ENCODE measurements at places on chromosomes 4 and X. TPM values are rescaled to one million over a fixed set of nuclear protein-coding genes. Genes with fewer than 3 reads are reported as not detected.

The SPANXD gene
- not detected for total RNA-seq

The AMTN gene
- not detected for total RNA-seq

The PLAC8 gene
- total RNA-seq = 16.9 TPM

The PAK3 gene
- total RNA-seq = 1.3 TPM

The LONRF3 gene
- total RNA-seq = 4.5 TPM

The NSUN7 gene
- total RNA-seq = 0.10 TPM

The FATE1 gene
- not detected for total RNA-seq

- DNase-seq = peak; percentile 87
Observed at GRCh38 chr4:75939890-75940691, 722 bp downstream of the NAAA start.

DNA sequence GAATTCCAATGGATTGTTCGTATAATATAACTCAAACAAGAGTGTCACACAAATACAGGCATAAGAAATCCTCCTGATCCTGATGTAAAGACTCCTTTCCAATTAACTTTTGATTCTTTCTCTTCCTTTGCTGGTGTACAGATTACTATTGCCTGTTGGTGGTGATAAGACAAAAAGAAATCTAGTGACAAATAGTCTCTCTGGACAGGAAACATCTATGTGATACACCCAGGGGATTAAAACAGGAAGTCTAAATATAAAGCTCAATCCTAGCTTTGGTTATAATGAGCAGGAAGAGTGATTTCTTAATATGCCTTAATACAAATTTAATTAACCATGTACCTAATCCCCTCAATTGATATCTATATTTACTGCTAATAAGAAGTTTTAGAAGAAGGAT lies 45.1 kb downstream of the ARHGEF6 start:
- no peak for DNase-seq

DNA sequence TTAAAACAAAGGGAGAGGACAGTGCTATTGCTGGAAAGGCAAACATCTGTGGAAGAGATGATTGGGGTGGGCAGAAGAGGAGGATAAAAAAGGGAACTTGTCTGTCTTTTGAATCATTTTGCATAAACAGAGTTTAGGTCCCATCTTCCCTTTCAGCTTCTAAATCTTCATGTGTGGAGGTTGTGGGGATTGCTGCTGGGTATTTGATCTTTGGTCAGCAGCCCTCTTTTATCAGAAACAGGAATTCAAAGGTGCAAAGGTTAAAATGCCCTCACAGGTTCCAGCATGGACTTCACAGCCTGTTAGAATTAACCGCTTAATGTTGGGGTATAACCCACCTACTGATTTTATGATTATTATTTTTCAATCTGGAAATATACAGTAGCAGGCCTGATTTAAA lies 39.5 kb upstream of the TMEM154 start:
- DNase-seq = no peak

- DNase-seq = no peak
Observed at GRCh38 chr4:125750828-125751466, 436.2 kb downstream of the FAT4 start.

GRCh38 chr4:122167369-122167768 lies 15.2 kb downstream of the BLTP1 start:
- DNase-seq = no peak

DNA sequence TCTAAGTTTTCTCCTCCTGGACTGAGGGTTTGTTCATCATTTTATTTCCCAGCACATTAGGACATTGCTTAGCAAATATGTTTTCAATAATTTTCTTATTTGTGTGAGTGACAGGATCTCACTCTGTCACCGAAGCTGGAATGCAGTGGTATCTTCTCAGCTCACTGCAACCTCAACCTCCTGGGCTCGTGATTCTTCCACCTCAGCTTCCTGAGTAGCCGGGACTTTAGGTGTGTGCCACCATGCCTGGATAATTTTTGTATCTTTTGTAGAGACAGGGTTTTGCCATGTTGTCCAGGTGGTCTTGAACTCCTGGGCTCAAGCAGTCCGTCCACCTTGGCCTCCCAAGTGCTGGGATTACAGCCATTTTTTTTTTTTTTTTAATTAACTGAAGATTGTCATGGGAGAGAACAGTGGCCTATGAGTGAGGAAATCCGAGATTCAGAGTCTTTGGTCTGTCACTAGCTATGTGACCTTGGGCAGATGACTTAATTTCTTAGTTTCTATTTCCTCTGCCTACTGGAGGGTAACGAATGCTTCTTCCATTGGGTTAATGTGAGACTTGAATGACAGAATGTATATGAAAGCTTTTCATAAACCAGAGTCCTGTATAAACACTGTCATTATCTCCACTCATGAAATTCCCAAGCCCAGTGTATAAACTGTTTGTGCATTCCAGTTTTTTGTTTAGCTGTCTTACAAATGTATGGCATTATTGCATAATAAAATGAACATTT lies 23.9 kb downstream of the MOB1B start:
- no peak for DNase-seq

GRCh38 chr4:156858071-156858470 lies 113.5 kb downstream of the PDGFC start:
- DNase-seq = no peak

DNA sequence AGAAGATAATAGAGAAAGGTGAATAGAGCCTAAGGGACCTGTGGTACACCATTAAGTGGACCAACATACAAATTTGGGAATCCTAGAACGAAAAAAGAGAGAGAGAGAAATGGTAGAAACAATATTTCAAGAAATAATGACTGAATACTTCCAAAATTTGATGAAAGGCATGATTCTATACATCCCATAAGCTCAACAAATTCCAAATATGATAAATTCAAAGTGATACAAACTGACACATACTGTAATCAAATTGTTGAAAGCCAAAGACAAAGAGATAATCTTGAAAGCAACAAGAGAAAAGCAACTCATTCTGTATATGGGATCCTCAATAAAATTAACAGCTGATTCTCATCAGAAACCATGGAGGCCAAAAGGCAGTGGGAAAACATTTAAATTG lies 20.6 kb upstream of the ZC4H2 start:
- DNase-seq = no peak

DNA sequence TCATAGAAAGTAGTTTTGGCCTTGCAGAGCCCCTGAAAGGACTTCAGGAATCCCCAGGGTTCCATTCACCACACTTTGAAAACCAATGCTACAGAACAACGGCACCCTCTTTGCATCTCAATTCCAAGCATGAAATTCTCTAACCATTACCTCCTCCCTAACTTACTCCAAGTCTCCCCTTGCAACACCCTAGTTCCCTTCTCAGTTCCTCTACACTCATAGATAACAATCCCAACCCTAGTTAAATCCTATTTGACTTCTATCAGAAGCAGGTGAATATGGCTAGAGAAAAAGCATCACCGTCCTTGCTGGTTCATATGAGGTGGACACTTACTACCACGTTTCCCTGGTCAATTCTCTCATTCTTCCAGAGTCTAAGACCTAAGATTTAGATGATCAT lies 2.4 kb downstream of the RCHY1 start:
- DNase-seq = no peak

GRCh38 chrX:140715787-140716186 lies 6.2 kb downstream of the LINC00632 start:
- DNase-seq = no peak

- DNase-seq = no peak
Observed at GRCh38 chrX:98480606-98481005, 1596.9 kb downstream of the RPA4 start.

GRCh38 chr4:71259280-71259679 lies 79.5 kb upstream of the SLC4A4 start:
- no peak for DNase-seq

GRCh38 chrX:125205133-125205917 lies 114.3 kb upstream of the TEX13C start:
- DNase-seq = peak; percentile 46

DNA sequence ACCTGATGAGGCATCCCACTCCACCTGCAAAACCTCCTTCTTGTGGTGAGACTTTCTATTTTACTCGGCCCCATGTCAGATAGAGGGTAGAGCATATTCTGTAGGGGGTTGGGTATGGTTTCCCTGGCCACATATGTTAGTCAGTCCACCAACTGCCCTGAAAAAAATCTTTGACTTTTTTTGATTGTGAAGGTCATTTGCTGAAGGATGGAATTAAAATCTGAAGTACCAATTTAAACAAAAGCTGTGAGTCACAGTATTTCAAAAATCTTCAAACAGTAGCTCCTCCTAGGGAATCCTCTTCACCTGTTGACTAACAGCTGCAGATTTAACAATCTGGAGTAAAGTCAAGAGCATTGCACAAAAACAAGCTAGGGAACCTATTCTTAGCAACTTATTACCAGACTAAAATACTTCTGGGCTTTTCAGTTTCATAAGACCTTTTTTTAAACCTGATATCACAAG lies 8.0 kb upstream of the CCDC110 start:
- DNase-seq = peak; percentile 19

DNA sequence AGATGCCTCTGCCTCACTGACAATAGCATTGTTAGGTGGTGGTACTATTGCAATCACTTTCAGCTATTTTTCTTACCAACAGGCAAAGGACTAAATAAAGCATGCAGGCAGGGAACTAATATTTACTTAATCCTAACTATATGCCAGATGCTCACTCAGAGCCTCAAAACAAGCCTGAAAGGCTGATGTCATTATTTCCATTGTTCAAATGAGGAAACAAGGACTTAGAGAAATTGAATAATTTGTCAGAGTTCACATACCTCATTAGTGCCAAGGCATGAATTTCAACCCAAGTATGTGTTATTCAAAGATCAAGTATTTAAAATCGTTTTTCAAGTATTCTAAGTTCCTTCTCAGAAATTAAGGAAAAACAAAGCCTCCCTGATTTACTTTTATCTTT lies 374.9 kb upstream of the TECRL start:
- no peak for DNase-seq

GRCh38 chr4:139789096-139789654 lies 123.6 kb downstream of the MGST2 start:
- DNase-seq = no peak

DNA sequence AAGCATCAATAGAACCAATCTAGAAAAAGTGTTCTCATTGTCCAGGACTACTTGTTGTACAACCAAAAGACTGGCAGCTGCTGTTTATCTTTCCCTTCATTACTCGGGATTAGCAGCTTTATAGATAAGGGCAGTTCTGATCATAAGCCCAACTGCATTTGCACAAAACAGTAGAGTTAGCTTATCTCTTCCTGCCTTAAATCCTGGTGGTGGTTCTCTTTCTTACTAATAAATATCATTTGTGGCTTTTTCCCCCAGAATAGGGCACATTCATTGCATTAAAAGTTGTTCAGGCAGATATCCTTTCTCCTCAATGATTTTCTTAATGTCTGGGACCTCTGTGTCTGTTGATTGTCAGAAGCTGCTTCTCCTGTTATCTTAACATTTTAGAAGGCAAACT lies 20.2 kb upstream of the RRAGB start:
- DNase-seq = no peak

DNA sequence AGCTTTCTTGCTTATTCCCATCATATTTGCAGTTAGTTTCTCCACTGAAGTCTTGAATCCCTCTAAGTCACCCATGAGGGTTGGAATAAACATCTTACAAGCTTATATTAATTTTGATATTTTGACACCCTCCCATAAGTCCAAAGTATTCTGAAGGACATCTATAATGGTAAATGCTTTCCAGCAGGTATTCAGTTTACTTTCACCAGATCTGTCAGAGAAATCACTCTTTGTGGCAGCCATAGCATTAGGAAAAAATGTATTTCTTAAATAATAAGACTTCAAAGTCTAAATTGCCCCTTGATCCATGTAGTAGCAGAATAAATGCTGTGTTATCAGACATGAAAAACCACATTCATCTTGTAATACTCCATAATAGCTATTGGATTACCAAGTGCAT lies 1371.7 kb upstream of the PABPC4L start:
- DNase-seq = no peak

GRCh38 chr4:102530986-102531385 lies 29.8 kb downstream of the NFKB1 start:
- DNase-seq = no peak

DNA sequence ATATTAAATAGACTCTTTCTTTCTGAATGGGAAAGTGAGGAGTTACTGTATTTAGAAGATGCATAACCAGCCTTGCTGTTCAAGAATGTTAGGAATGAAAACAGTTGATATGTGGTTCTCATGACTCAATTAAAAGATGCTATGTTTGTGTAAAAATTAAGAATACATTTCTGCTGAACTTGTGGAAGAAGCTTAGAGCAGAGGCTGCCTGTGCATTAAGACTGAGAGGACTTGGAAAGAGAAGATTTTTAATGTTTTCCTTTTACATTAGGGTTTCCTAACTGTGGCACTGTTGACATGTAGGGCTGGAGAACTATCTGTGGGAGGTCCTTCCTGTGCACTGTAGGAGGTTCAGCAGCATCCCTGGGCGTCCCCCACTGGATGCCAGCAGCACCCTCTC lies 137.7 kb downstream of the GPR143 start:
- DNase-seq = no peak

DNA sequence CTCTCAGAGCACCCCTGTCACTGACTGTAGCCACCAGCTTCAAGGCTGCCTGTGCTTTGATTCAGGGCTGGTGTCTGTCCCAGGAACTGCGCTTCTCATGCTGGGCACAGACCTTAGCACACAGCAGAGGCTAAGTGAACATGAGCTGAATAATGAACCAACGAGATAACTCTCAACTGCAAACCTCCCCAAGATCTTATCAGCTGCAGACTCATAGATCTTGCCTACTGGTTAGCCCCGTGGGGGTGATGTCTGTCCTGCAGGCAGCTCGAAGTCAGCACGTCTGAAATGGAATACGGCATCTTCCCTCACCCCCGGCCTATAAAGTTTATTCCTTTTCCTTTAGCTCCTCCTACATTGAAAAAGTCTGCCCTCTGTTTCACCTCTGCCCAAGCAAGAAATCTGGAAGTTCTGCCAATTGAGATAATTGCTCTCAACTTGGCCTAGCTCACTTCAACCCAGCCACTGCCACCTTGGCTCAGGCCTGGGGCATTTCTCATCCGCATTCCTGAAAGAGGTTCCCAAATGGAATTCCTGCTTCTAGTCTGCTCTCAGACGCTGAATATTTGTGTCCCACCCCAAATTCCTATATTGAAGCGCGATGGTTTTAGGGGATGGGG lies 73.7 kb downstream of the GATB start:
- DNase-seq = no peak

- peak; percentile 21 for DNase-seq
Observed at GRCh38 chr4:47533689-47534347, 48.7 kb downstream of the ATP10D start.

GRCh38 chr4:88523325-88524129 lies at the start of gene PYURF:
Gene PYURF (minus strand): TSS chr4:88523776. CDS start chr4:88523700, 76 bp downstream.
- DNase-seq = peak; percentile 89

Data from activated CD4-positive, alpha-beta memory T cell treated with anti-CD3 and anti-CD28 coated beads for 36 hours (primary cell).